Epithelial cell of umbilical artery (primary cell): ENCODE measurements at places on chromosomes 3 and 15. TPM values are rescaled to one million over a fixed set of nuclear protein-coding genes. Genes with fewer than 3 reads are reported as not detected.

The P3H2 gene
- under 0.01 and 0.61 TPM in 2 replicates for total RNA-seq

The CPN2 gene
- not detected in 2 replicates for total RNA-seq

The DUOX2 gene
- not detected in 2 replicates for total RNA-seq

The CLDN1 gene
- total RNA-seq: not detected in 2 replicates

The CXCR6 gene
- not detected in 2 replicates for total RNA-seq

The CCDC54 gene
- total RNA-seq: not detected in 2 replicates

The HEMK1 gene
- total RNA-seq: 9.7 and 15.2 TPM in 2 replicates

The SEMA5B gene
- total RNA-seq: not detected in 2 replicates

The CHRNA5 gene
- total RNA-seq: 6.1 and 9.4 TPM in 2 replicates

The CMC1 gene
- total RNA-seq: 4.5 and 4.6 TPM in 2 replicates

The IQCF6 gene
- total RNA-seq: not detected in 2 replicates

The ABHD17C gene
- total RNA-seq: 4.2 and 8.4 TPM in 2 replicates

The RASL12 gene
- 0.32 TPM in 1 of 2 replicates, not detected in the other for total RNA-seq

The SEMA3B gene
- total RNA-seq: 0.65 and 1.4 TPM in 2 replicates

The TGM5 gene
- total RNA-seq: not detected in 2 replicates

The EFHB gene
- 0.65 TPM in 1 of 2 replicates, not detected in the other for total RNA-seq

The SLC38A3 gene
- total RNA-seq: under 0.01 TPM in 1 of 2 replicates, not detected in the other

The CISH gene
- total RNA-seq: 0.15 and 0.32 TPM in 2 replicates

The PAQR9 gene
- not detected in 2 replicates for total RNA-seq

The GREM1 gene
- total RNA-seq: 0.32 and 3.3 TPM in 2 replicates

The LRRC15 gene
- not detected in 2 replicates for total RNA-seq

The GOLGA8O gene
- total RNA-seq: 1.1 TPM in 1 of 2 replicates, not detected in the other

The PTX3 gene
- 416 and 925 TPM in 2 replicates for total RNA-seq

The KBTBD8 gene
- total RNA-seq: 3.8 and 4.5 TPM in 2 replicates
